ENCODE measurements at places on chromosomes 16 and 17.
A peak's percentile ranks its signal among the peaks of the same experiment; 100 is the strongest.

- DNase-seq, result no peak
Measured at GRCh38 chr17:27276653-27277156, 17.2 kb upstream of the WSB1 start.

GRCh38 chr16:68434624-68435210 is 13.6 kb downstream of the SMPD3 start:
- no peak for DNase-seq

DNA sequence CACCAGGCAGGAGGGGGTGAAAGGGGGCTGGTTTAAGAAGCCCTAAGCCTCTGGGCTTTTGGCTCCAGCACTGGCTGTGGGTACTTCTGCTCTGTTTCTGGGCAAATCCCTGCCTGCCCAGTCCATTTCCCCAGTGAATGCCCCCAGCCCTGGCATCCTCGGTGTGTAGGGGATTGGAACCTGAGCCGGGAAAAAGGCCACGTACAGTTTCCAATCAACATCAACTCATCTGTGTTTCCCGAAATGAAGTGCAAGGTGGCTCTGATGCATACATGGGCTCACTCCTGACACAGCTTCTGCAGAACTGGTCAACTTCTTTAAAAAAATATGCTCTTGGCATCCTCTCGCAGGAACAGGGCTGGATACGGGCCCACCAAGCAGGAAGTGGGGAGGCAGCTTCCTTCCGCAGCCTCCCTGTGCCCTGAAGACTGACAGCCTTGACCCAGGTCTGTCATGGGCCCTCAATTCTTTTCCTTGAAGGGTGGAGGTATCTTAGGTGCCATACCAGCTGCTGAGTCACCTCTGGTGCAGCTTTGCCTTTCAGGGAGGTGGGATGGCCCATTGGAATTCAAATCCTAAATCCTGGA is 73.3 kb downstream of the N4BP1 start:
- DNase-seq, result no peak

DNA sequence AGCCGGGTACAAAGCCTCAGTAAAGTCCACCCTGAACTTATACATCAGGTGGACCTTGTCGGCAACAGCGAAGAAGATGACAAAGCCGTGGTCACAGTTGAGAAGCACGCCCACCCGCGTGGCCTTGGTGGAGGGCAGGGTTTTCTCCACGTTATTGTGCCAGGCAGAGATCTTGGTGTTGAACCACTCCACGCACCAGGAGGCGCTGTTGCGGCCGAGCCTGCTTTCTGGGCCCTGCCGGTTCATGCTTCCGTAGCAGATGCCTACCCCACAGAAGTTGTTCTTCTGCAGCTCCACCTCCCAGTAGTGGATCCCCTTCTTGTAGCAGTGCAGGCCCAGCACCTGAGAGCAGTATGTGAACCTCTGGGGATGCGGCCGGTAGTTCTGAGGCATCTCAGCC is 22.1 kb downstream of the TRIM25 start:
- no peak for DNase-seq

- no peak for DNase-seq
Measured at GRCh38 chr17:8868092-8868491, 618 bp upstream of the PIK3R6 start.

- DNase-seq, result no peak
Measured at GRCh38 chr16:29820730-29821642, 724 bp downstream of the MVP start.

- no peak for DNase-seq
Measured at GRCh38 chr16:66419527-66419926, 7.6 kb upstream of the BEAN1 start.

GRCh38 chr17:2825253-2825970 is 29.2 kb downstream of the RAP1GAP2 start:
- DNase-seq, result no peak

DNA sequence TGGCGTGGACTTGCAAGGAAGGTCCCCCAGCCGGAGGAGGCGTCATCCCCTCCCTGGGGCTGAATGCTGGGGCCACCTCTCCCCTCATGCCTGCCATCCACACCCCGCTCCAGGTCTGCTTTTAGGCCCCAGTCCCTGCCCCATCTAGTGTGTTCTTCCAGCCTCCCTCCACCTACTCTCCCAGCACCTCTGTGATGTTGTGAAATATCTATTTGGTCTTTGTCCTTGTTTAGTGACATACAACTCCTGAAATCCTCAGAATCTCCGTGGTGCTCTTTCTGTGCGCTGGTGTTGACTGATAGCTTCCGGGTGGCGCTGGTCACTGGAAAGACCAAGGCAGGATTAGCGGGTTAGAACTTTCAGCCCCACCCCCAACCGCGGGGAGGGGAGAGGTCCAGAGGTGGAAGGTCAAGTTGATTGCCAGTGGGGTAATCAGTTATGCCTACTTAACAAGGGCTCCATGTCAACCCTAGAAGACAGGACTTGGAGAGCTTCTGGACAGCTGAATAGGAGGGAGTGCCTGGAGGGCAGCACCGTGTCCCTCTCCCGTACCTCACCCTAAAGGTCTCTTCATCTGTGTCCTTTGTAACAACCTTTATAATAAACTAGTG is 10.1 kb downstream of the TBC1D24 start:
- DNase-seq, result no peak

- no peak for DNase-seq
Measured at GRCh38 chr16:58366247-58367031, 25.8 kb upstream of the GINS3 start.

DNA sequence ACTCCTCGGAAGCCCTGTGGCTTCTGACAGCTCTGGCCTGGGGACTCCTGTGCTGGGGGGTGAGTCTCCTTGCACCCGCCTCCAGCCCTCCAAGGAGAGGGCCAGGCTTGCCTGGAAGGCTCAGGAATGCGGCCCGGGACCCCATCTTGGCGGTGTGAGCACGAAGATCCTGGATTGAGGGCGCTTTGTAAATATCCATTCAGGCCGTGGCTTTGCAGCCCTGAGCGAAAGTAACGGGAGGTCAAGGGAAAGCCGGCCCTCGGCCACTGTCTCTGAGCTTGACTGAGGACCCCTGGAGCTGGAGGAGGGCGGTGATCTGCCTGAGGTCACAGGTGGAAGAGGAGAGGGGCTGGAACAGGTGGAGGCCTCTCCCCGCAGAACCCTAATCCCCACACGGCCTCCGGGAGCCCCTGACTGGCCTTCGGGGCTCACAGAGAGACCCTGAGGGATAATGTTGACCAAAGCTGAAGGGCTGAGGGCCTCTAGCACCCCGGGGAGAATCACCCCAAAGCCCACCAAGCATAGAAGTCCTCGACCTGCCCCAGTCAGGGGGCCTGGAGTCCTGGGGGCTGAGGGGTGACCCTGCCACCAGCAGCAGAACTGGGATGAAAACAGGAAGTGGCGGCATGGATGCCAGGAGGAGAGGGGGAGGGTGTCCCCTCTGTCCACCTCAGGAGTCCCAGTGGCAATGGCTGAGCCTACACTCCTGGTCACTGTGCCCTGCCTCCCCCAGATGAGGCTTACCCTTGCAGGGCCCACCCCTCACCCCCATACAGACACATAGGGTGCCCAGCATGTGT is 8.3 kb upstream of the RASD1 start:
- DNase-seq, result no peak

GRCh38 chr17:36928471-36929345 is 8.6 kb upstream of the LHX1 start:
- no peak for DNase-seq

DNA sequence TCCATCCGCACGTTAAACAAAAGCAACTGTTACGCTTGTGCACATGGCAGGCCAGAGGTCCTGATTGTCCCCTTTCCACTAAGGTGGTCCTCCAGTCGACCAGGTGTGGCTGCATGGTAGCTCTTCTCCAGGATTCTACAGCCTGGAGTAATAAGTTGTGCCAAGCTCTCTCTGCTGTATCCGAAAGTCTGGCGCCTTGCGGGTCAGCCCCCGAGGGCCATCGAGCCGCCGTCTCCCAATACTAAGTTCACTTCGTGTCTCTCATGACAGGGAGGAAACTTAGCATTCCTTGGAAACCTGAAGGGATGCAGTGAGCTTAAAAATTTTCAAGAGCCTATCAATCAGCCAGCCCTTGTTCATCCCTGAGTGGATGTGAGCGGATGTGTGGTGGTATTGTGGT is 5.3 kb upstream of the ENDOV start:
- DNase-seq, result no peak

DNA sequence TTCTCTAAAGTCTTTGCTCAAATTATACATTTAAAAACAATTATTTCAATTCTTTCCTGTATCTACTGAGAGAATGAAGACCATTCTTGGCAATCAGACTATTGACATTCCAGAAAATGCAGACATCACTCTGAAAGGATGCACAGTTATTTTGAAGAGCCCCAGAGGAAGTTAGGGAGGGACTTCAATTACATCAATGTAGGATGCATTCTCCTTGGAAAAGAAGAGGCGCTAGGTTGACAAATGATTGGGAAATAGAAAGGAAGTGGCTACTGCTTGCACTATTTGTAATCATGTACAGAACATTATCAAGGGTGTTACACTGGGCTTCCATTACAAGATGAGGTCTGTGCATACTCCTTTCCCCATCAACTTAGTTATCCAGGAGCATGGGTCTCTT is 74.3 kb downstream of the SSH2 start:
- no peak for DNase-seq

GRCh38 chr16:27520982-27521673 is 28.6 kb downstream of the GTF3C1 start:
- no peak for DNase-seq

DNA sequence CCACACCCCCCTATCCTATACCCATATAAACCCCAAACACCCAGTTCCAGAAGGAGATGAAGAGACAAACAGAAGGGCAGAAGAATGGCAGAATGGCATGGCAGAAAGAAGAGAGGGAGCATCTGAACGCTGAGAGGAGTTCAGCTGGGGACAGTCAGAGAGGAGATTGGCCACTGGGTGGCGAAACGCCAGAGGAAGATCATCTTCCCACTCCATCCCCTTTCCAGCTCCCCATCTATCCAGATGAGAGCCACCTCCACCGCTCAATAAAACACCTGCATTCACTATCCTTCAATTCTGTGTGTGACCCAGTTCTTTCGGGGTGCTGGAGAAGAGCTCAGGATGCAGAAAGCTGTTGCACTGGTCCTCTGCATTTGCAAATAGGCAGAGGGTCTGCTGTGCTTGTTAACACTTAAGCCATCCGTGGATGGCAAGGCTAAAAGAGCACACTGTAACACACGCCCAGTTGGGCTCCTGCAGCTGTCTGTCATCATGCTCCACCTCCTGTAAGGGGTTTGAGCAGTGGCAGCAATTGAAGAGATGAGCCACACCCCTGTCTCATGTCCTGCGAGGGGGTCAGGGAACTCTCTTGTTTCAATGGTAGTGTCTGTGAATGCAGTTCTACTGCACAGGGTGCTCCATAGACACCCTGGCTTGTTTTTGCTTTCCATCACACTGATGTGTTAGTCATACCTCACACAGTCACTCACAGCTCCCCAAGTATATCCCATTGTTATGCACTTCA is 1034.8 kb upstream of the RBFOX1 start:
- DNase-seq, result no peak

- no peak for DNase-seq
Measured at GRCh38 chr16:29699324-29700219, 20.6 kb downstream of the QPRT start.

DNA sequence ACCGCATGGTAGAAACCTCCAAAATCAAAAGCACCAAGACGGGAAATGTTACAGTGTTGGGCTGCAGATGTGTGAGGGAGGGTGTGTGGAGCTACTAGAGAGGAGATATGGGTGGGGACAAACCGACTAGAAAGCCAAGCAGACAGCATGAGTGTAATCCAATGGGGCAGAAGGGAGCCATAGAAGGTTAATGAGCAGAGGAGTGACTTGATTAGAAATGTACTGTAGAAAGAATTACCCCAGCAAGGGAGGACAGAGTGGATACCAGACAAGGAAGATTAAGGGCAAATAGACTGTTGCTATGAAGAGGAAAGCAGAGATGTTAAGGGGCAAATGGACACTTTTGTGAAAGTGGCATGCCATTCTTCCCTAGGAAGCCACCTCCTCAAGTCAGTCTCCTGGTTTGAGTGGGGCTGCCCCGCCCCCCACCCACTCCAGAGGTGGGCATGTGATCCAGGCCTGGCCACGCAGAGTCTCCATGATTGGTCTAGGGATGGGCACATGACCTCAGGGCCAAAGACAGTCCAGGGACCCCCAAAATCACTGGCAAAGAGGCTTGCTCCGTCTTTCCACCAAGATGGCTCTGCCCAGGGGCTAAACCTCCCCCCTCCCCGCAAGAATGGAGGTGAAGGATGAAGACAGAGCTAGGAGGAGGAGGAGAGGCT is 4.3 kb downstream of the COTL1 start:
- DNase-seq, result no peak

- DNase-seq, result no peak
Measured at GRCh38 chr16:35344012-35344762, 1884.8 kb downstream of the TP53TG3F start.

DNA sequence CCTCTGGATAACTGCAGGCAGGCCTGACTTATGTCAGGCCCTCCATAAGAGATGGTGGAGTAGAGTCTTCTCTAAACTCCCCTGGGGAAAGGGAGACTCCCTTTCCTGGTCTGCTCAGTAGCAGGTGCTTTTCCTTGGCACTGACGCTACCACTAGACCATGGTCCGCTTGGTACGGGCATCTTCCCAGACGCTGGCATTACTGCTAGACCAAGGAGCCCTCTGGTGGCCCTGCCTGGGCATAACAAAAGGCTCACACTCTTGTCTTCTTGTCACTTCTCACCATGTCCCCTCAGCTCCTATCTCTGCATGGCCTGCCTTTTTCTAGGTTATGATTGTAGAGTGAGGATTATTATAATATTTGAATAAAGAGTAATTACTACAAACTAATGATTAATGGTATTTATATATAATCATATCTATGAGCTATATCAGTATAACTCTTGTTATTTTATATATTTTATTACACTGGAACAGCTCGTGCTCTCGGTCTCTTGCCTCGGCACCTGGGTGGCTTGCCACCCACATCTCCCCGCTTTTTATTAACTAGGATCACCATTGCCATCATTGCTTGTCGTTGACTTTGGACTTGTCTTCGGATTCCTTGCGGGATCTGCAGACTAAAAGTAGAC is 59.8 kb upstream of the ARL4D start:
- peak; percentile 12 for DNase-seq

- no peak for DNase-seq
Measured at GRCh38 chr17:81338274-81339190, 43.4 kb upstream of the SLC38A10 start.

- DNase-seq, result no peak
Measured at GRCh38 chr16:49514073-49514980, 140.7 kb downstream of the C16orf78 start.

- DNase-seq, result no peak
Measured at GRCh38 chr16:9049241-9049640, 42.2 kb upstream of the HAPSTR1 start.

DNA sequence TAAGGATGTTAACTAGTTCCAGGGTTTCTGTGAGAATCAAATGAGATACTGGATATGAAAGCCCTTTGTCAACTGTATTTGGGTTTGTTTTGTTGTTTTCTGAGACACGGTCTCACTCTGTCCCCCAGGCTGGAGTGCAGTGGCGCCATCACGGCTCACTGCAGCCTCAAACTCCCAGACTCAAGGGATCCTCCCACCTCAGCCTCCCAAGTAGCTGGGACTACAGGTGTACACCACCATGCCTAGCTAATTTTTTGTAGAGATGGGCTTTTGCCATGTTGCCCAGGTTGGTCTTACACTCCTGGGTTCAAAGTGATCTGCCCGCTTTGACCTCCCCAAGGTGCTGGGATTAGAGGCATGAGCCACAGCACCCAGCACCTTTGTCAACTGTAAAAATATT is 8.9 kb downstream of the SUPT4H1 start:
- no peak for DNase-seq

- no peak for DNase-seq
Measured at GRCh38 chr16:23537390-23537789, 19.8 kb downstream of the EARS2 start.

All from bone marrow (tissue), 2 donors.